ENCODE measurements at places on chromosomes 5 and 9.

- DNase-seq, result no peak
These were observed 670.8 kb downstream of the ACTL7B start for GRCh38 chr9:108184941-108185340.

- DNase-seq, result no peak
These were observed 14.4 kb upstream of the ZNF782 start for GRCh38 chr9:96868709-96869108.

- no peak for DNase-seq
These were observed 98.1 kb upstream of the CCDC112 start for GRCh38 chr5:115394531-115394930.

GRCh38 chr9:137078701-137079400, 1.5 kb downstream of the UAP1L1 start:
- DNase-seq, result no peak

GRCh38 chr9:97411789-97412625, at the start of gene TDRD7:
Gene TDRD7, plus strand, starts transcription at chr9:97412096. Its CDS starts 16,370 bp downstream, at chr9:97428466.
- peak; percentile 93 for DNase-seq

DNA sequence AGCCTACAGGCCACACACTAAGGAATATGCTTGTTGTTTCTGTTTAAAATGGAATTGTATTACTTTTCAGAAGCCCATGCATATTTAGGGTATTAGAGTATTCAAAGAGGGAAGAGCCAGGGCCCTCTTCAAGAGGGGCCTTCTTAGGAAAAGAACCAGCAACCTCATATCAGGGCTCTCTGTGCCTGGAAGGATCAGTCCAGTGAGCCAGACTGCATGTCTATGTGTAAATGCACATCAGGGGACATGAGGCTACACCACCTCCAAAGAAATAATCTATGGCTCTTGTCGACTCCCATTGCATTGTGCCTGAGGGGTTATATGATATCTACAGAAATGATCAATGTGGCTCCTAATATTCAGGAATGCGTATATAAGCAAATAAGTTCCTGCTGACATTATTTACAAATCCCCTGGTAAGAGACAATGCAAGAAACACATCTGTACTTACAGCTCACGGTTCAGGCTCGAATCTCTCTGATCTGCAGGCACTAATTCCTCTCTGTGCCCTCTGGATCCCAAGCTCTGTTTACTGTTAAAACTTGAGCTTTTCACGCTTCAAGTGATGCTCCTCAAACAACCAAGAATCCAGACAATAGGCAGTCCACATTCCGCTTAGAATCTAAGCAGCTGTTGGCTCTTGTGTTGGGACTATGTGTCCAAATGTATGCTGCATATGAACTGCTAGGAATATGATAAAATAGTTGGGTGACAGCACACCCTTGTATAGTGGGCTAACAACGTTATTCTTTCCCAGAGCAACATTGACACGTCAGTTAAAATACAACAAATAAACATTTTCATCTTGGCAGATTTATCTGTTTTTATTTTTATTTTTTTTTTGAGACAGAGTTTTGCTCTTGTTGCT, 150.2 kb upstream of the KLF9 start:
- no peak for DNase-seq

GRCh38 chr9:83448626-83449025, 89.6 kb downstream of the FRMD3 start:
- no peak for DNase-seq

Measured in activated naive CD4-positive, alpha-beta T cell (primary cell).